Smooth muscle cell of bladder (primary cell): ENCODE measurements at places on chromosomes 12 and 14. TPM values are rescaled to one million over a fixed set of nuclear protein-coding genes. Genes with fewer than 3 reads are reported as not detected.

Gene PRH2
- total RNA-seq = 0.14 and 0.18 TPM in 2 replicates

Gene STXBP6
- 7.3 and 8.5 TPM in 2 replicates for total RNA-seq

Gene NDUFA12
- total RNA-seq = 87.1 and 95.3 TPM in 2 replicates

Gene CLEC6A
- not detected in 2 replicates for total RNA-seq

Gene SOS2
- 15.4 and 15.6 TPM in 2 replicates for total RNA-seq

Gene CIROP
- total RNA-seq = under 0.01 and 0.18 TPM in 2 replicates

Gene C12orf50
- total RNA-seq = under 0.01 TPM in 1 of 2 replicates, not detected in the other

Gene TRIM9
- total RNA-seq = under 0.01 and 0.18 TPM in 2 replicates

Gene PCED1B
- 0.57 and 1.3 TPM in 2 replicates for total RNA-seq

Gene ARHGAP9
- total RNA-seq = 0.09 and 0.28 TPM in 2 replicates

Gene CCDC88C
- total RNA-seq = 0.28 and 0.85 TPM in 2 replicates

Gene GUCY2C
- total RNA-seq = not detected in 2 replicates

Gene KRT78
- not detected in 2 replicates for total RNA-seq

Gene NEDD8
- 226 and 239 TPM in 2 replicates for total RNA-seq

Gene JPH4
- not detected in 2 replicates for total RNA-seq

Gene NOVA1
- 1.4 and 1.6 TPM in 2 replicates for total RNA-seq

Gene KIF5A
- total RNA-seq = 0.09 and 0.14 TPM in 2 replicates
